ENCODE measurements at places on chromosomes 3 and 15.

DNA sequence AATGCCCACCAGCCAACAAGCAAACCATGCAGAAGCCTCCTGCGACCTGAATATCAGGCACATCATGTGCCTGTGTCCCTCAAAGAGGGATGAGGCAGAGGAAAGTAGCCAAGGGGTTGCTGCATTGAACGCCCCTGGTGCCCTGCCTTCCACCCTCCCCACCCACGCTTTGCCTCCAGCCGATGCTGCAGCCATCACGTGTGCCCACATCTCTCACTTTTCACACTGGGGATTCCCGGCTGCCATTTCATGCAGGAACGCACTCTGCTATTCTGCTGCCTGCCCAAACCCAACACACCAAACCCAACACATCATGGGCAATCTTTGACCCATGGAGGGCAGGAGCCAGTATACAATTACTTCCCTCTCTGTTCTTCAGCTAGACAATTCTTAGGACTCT lies 462.2 kb upstream of the PROK2 start:
- no peak overlapping the region for H3K27ac ChIP-seq
- no peaks in the 10 kb centered on the region for H3K27me3 ChIP-seq
- H3K4me1 ChIP-seq = no peaks in the 10 kb centered on the region
- DNase-seq = no peak
- H3K36me3 ChIP-seq = no peaks in the 10 kb centered on the region

DNA sequence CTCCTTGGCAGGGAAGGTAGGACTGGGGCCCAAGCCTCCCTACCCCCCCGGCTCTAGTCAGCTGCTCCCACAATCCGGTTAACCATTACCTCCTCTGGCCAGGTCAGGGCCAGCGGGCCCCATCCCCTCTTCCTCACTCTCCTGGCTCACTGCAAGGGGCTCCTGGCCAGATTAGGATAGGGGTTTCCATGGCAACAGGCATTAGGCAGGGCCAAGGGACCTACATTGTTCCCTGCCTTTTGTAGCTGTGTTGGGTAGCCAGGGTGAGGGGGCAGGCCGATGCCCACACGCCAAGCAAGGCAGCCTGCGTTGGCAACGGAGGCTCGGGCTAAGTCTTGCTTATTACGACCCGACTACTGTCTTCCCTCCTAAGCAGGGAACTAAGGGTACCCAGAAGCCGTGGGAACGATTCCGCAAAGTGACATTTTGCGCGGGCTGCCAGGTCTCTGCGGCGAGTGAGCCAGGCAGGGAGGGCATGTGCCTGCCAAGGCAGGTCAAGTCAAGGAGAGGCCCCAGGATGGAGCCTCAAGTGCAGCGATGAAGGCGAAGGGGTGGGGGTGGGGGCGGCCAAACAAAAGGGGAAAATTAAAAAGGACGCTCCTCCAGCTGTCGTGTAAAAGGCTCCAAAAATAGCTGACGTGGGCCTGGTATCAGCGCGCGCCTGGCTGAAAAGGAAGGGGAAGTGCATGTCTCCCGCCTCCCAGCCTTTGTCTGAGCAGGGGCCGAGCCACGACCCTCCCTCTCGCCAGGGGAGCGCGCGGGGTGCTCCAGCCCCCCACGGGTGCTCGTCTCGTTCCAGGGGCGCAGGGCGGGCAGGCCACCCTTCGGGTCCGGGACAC lies 919 bp downstream of the IDH2 start:
- no peaks in the 10 kb centered on the region for H3K36me3 ChIP-seq
- H3K27me3 ChIP-seq = peaks cover 21% of the 10 kb centered on the region
- DNase-seq = no peak
- peak overlapping the region; percentile 70 for H3K4me3 ChIP-seq

DNA sequence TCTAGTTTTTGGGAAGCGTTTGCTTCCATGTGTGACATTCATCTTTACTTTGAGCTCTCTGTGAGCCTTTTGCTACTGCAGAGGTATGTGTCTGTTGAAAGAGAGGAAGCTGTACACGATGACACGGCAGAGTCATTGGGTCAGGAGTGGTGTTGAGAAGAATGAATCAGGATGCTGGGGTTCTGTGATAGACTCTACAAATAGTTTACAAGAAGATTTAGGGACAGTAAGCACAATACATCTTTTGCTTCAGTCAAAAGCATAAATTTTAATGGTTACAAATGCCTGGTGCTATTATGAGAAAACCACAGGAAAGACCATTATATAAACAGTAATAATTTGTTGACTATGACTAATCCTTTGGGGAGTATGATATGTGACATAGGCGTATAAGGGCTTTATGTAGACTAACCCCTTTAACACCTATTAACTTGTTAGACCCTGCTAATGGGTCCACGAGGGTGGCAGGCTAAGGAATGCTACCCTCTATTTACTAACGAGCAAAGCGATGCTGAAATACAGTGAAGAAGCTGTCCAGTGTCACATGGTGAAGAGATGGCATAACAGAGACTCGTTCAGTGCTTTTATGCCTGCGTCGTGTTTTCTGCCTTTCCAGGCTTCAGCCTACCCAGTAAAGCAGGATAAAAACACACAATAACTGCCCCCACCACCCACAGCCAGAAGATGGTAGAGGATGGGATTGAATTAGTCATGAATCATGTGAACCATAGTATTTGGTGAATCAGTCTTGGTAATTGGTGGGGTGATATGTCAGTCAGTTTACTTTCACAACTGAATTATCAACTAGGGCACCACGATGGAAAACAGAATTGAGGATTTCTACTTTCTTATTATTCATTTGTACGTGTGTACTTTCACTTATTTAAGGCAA lies 118.8 kb downstream of the LPP start:
- no peak for DNase-seq
- no peak overlapping the region for H3K4me3 ChIP-seq
- peaks cover 5% of the 10 kb centered on the region for H3K4me1 ChIP-seq
- no peaks in the 10 kb centered on the region for H3K27me3 ChIP-seq
- H3K36me3 ChIP-seq = no peaks in the 10 kb centered on the region

DNA sequence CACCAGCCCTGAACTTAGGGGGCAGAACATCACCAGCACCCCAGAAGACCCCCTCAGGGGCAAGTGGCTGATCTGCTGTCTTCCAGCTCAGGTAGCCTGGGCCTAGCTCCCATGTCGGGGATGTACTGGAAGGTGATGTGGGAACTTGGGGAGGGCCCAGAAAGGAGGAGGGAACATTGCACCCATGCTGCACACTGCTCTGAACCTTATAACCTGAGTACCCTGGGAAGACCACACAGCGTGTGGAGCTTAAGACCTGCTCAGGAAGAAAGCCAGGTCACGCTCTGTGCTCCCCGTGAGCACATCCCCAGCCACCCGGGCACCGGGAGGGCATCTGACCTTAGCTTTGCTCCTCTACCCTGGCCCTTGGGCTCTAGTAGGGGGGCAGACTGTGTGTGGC lies 159.4 kb downstream of the ATP10A start:
- DNase-seq = no peak
- H3K36me3 ChIP-seq = no peaks in the 10 kb centered on the region
- no peaks in the 10 kb centered on the region for H3K4me1 ChIP-seq
- no peak overlapping the region for H3K27ac ChIP-seq
- H3K4me3 ChIP-seq = no peak overlapping the region

- no peaks in the 10 kb centered on the region for H3K36me3 ChIP-seq
- H3K4me1 ChIP-seq = no peaks in the 10 kb centered on the region
- no peak for DNase-seq
- no peak overlapping the region for H3K4me3 ChIP-seq
Observed at GRCh38 chr15:50232791-50233190, 32.7 kb downstream of the HDC start.

DNA sequence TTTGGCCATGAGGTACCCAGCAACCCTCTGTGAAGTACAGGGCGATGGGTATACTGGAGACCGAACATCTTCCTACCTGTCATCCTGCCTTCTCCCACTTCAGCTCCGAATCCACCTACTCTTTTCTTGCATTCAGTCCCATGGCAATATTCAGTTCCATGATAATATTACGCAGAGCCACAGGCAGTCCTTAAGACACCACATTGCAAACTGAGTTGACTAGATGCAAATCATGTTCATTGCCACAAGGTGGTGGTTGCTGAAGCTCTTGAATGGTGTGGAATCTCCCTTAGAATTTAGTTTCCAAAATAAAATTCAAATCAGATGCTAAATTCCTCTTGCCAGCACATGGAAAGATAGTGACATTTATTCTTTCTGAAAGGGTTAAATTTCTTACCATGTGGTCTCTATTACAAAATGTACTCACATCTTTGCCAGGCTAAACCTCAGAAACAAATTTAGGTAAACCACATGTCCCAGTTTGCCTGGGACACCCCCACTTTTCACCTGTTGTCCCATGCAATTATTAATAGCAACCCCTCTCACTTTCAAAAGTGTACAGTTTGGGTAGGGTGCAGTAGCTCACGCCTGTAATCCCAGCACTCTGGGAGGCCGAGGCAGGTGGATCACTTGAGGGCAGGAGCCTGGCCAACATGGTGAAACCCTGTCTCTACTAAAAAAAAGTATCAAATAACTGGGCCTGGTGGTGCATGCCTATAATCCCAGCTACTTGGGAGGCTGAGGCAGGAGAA lies 1.7 kb upstream of the NME9 start:
- no peaks in the 10 kb centered on the region for H3K4me1 ChIP-seq
- no peaks in the 10 kb centered on the region for H3K27me3 ChIP-seq
- H3K27ac ChIP-seq = no peak overlapping the region
- DNase-seq = no peak
- H3K36me3 ChIP-seq = no peaks in the 10 kb centered on the region

- no peak overlapping the region for H3K27ac ChIP-seq
- no peaks in the 10 kb centered on the region for H3K27me3 ChIP-seq
Observed at GRCh38 chr3:69879051-69879450, 120.5 kb upstream of the SAMMSON start.

DNA sequence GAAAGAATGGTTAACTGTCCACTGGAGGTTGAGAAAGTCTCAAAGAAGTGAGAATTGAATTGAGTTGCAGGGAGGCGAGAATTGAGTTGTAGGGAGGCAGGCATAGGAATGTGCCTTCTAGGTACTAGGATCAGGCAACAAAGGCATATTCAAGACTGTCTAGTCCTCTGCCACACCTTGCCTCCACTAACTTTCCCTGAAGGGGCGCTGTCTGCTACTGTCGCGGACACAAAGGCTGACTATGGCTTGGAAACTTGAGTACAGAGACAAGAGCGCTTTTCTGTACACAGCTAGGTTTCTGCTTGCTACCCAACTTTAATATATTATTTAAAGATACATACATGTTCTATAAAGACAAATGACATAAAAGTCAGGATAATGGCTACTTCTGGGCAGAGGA lies 10.4 kb upstream of the FBXL22 start:
- no peaks in the 10 kb centered on the region for H3K27me3 ChIP-seq
- DNase-seq = no peak
- no peak overlapping the region for H3K4me3 ChIP-seq
- H3K36me3 ChIP-seq = no peaks in the 10 kb centered on the region
- no peaks in the 10 kb centered on the region for H3K4me1 ChIP-seq

DNA sequence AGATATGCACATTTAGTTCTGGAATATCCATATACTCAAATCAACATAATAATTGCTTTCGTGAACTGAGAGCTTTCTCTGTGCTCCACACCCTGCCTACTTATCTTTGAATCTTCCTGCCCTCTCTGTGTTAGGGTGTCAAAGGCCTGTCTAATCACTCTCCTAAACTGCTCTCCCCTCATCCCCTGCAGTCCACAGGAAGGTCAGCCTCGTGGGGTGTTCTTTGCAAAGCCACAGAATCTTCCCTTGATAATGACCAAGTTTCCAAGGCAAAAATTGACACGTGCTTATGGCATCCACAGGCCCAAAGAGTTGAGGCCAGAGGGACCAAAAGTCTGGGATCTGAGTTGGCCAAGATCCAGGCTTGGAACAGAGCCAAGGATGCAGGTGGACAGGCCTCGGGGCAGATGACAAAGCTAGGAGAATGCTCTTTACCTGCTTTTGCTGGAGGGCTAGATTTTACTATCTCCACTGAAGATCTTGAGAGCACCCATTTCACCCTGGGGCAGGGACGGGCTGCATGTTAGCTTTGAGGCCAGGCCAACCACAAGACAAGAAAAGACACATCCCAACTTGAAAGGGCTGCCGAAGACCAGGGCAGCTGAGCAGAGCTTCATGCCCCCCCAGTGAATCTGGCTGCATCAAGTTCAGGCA lies 20.4 kb downstream of the BHLHE40 start:
- DNase-seq = no peak
- no peak overlapping the region for H3K4me3 ChIP-seq
- H3K36me3 ChIP-seq = no peaks in the 10 kb centered on the region
- H3K27ac ChIP-seq = no peak overlapping the region
- H3K4me1 ChIP-seq = no peaks in the 10 kb centered on the region

GRCh38 chr3:120129718-120130513 lies 35.7 kb upstream of the GSK3B start:
- H3K27ac ChIP-seq = no peak overlapping the region
- no peaks in the 10 kb centered on the region for H3K4me1 ChIP-seq
- no peaks in the 10 kb centered on the region for H3K27me3 ChIP-seq
- H3K4me3 ChIP-seq = no peak overlapping the region

GRCh38 chr3:115019900-115020299 lies 127.2 kb downstream of the ZBTB20 start:
- no peak overlapping the region for H3K27ac ChIP-seq
- DNase-seq = no peak
- no peaks in the 10 kb centered on the region for H3K36me3 ChIP-seq
- H3K4me3 ChIP-seq = no peak overlapping the region
- H3K27me3 ChIP-seq = no peaks in the 10 kb centered on the region
- no peaks in the 10 kb centered on the region for H3K4me1 ChIP-seq

DNA sequence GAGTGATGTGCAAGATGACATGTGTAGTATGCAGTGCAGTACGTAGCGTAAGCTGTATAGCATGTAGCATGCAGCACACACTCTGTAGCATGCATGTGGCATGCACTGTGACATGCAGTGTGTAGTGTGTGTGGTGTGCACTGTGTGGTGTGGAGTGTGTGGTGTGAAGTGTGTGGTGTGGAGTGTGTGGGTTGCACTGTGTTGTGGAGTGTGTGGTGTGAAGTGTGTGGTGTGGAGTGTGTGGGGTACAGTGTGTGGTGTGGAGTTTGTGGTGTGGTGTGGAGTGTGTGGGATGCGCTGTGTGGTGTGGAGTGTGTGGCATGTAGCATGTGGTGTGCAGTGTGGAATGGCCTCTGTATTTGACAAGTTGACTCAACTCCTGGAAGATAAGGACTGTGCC lies 39.2 kb downstream of the ROPN1B start:
- no peaks in the 10 kb centered on the region for H3K4me1 ChIP-seq
- H3K36me3 ChIP-seq = peaks cover 3% of the 10 kb centered on the region
- no peak overlapping the region for H3K27ac ChIP-seq
- no peak for DNase-seq
- H3K27me3 ChIP-seq = no peaks in the 10 kb centered on the region

DNA sequence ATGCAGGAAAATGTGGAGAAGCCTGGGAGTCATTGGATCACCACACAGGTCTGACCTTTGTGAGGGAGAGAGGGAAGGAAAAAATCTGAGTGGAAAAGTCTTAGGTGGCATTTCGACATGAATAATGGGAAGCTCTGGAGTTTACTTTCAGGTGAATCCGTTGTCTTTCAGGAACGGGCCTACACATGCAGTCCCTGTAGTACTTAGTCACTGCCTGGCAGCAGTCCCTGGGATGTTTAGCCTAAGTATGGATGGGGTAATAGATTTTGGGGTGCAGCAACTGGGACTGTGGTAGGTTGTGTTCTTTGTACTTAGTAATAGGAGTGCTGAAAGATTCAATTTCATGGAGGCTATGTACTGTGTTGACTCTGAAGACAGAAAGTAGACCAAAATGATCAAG lies 227.5 kb upstream of the EPHA3 start:
- no peak for DNase-seq
- H3K4me3 ChIP-seq = no peak overlapping the region
- H3K4me1 ChIP-seq = no peaks in the 10 kb centered on the region
- H3K27ac ChIP-seq = no peak overlapping the region

Measured in H1 (cell line).